ENCODE measurements at places on chromosomes 3 and 15.

DNA sequence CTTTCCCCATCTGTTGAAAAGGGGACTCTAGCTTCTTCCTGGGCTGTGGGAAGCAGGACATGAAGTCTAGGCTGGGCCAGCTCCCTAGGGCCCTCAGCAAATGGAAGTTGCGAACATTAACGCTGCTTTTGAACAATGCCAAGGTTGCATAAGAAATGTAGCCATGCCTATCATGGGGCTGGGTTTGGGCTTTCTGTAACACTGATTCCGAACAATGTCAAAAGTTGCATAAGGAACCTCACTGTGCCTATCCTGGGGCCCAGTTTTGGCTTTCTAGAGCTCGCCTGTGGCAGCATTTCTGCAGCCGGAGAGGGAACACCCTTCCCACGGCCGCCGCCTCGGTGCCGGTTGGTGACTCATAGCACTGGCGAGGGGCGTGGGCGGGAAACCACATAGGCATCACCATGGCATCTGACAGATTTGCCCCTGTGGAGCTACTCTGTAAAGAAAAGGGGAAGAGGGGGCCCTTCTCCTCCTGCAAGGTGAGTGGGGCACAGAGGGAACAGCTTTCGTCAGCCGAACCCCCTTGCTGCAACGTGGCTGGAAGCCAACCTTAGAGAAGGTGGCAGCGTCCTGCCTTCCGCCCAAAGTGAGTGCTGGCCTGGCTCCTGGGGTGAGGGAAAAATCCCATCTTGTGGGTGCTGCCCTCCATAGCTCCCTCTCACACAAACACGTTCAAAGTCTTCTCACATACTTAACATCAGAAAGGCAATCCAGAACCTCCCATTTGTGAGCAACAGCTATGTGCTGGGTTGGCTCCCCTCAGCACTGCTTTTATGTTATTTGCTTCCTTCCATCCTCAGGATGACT lies 46.6 kb upstream of the ATP2B2 start:
- peak; percentile 89 for DNase-seq

GRCh38 chr15:98791046-98791701 lies 142.8 kb downstream of the IGF1R start:
- DNase-seq, result no peak

DNA sequence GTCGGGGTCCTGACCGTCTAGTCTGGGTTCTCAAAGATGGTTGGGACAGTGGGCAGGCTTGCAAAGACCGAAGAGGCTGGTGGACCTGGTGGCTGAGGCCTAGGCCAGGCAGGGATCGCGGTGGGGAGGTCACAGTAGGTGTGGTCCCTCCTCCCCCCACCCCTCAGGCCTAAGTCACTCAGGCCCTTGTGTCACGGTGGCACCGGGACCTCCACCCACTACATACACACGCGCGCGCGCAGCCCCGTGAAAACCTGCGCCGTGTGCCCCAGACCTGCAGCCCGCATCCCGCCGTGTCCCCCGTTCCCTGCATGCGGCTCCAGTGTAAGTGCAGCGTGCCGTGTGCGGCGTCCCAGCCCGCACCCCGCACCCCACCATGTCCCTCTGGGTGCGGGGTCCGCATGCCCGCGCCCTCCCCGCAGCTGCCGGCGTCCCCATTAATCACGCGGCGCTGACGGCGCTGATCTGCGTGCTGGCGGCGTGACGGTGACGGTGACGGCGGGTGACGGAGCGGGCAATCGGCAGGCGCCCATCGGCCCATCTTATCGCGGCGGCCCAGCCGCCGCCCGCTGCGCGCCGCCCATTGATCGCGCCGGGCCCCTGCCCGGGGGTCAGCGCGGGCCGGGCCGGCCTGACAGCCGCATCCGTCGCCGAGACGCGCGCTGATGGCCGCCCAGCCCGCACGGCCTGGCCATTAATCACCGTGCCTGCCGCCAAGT lies 24.4 kb downstream of the SEC61A1 start:
- peak; percentile 46 for DNase-seq

DNA sequence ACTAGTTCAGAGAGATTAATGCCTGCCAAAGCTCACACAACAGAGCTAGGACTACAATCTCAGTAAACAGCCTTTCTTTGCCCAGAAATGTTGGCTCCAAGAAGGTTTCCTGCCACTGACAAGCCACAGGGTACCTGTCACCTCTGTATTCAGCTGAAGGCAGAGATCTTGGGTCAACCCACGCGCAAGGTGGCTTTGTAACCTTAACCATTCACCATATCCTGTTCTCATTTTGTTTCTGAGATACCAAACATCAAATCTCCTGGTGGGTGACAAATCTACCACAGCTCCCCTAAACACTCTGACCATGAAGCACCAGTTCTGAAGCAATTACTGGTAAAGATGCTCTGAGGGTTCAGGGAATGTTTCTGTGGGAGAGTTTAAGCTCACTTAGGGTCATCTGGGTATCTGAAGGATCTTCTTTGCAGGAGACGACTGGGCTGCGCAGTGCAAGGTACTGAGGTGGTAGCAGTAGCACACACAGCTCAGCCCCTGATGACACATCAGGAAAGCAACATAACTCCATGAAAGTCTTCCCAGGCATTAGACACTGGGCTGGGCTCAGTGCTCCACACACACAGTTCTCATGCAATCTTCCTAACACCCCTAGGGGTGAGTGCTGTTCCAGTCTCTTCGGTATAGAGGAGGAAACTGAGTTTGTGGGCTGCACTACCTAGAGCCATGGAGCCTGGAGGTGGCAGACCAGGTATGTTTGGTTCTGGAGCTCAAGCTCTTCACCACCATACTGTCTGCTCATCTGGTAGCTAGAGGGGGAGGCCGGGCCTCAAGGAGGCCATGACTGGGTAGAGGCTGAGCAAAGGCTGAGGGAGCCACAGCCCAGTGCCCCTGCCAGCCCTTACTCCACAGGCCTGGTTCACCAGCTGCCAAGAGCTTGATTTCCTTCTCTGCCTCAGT lies 7.7 kb downstream of the CXCR6 start:
- peak; percentile 73 for DNase-seq

GRCh38 chr3:69370156-69370883 lies 15.6 kb downstream of the FRMD4B start:
- DNase-seq, result no peak

GRCh38 chr15:68223171-68223570 lies 6.4 kb downstream of the CLN6 start:
- no peak for DNase-seq

All from activated naive CD4-positive, alpha-beta T cell treated with Interleukin-2 at 50 U/mL for 16 hours (primary cell).